ENCODE measurements at places on chromosomes 12 and 14.

DNA sequence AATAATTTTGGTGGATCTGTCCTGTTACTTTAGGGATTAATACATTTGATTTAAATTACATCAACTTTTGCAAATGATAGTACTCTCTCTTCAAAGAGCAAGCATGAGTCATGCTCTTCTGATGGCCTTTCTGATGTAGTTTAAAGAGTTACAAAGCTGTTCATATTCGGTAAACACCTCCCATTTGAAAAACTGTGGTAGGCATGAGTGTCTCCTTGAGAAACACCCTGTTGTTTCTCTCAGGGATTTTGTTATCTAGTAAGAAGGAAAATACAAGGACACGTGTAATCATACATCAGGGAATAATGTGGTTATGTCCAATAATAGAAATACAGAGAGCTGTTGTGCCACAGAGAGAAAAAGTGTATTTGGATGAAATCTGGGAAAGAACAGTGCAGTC is 53.3 kb upstream of the E2F7 start:
- DNase-seq = no peak

DNA sequence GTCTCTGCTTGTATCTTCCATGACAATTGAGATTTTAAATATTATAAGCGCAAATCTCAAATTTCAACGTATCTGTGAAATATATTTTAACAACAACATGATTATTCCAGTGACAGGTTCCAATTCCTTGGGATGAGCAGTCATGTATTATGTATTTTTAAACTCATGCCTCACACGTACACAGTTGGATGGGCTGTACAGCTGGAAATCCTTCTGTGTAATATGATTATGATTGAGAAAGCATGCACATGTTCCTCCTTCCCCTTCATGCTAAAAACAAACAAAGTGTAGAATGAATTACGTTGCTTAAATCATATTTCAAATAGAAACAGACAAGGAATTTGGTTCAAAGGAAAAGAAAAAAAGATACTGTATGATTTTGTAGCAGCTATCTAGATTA is 428.3 kb downstream of the TMTC2 start:
- peak; percentile 49 for DNase-seq

GRCh38 chr14:30362369-30363218 is 196.4 kb upstream of the G2E3 start:
- DNase-seq = peak; percentile 37

GRCh38 chr12:122503147-122503751 is 2.5 kb upstream of the ZCCHC8 start:
- no peak for DNase-seq

DNA sequence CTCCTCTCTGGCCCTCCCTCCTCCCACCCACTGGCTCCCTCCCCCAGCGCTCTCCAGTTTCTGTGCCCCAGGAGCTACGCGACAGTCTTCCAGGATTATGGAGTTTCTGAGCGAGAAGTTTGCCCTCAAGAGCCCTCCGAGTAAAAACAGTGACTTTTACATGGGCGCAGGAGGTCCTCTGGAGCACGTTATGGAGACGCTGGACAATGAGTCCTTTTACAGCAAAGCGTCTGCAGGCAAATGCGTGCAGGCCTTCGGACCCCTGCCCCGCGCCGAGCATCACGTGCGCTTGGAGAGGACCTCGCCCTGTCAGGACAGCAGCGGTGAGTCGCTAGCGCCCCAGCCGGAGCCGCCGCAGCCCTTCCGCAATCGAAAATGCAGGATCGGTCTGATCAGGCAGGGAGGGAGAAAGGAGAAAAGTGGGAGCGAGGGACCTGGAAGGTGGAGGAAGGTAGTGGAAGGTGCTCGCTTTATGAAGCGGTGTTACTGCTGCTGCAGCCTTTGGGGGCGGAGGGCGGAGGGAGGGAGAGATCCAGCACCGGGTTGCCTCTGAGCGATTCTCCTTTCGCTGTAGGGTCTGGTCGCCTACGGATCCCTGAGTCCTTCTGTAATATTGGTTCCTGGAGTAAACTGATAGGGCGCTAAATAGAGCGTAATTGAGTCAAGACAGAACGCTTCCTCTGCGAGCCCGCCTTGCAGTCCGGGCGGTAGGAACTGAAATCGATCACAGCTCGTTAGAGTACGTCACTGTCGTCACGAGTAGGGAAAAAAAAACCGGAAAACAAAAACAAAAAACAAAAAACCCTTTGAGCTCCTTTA is at the start of gene ALX1:
Gene ALX1 (plus strand): TSS at position 56 of the 819 bp plus-strand sequence. CDS start 42 bp downstream, at position 98.
- peak; percentile 89 for DNase-seq

- DNase-seq = peak; percentile 8
These were observed 7.8 kb downstream of the WNT1 start for GRCh38 chr12:48985901-48986300.

GRCh38 chr14:85934123-85934885 is 404.4 kb downstream of the FLRT2 start:
- DNase-seq = no peak

DNA sequence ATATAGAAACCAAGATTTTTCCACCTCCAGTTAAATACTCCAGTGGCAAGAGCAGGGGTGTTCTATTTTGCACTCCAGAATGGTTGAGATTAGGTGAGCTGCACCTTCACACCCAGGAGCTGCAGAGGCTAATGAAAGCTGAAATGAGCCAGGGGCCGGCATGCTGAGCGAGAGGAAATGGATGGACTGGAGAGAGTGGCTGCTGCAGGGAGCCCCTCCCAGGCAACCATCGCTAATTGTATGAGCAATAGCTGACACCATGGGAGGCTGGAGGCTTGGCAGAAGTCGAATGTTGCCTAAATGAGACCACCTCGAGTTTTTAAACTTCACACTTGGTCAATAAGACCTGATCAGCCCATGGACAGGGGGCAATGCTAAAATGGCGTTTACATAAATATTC is 301.8 kb upstream of the TMPO start:
- no peak for DNase-seq

DNA sequence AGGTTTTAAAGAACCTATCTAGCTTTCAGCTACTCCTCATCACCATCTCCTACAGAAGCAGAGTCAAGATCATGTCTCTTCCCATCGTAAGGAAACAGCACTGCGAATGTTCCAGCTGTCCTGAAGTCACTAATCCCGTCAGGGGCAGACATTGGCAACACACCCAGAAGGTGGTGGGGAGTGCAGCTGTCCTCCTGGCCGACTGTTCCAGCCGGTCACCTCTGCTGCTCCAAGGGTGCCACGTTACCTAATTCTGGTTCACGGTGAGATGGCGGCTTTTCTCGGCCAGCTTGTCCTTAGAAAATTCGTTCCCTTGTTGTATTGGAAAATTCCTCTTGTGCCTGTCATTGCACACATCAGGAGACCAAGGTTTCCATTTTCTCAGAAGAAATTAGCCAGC is 196.2 kb downstream of the ZFP36L1 start:
- DNase-seq = no peak

GRCh38 chr12:76508128-76508980 is 51.2 kb downstream of the OSBPL8 start:
- no peak for DNase-seq

GRCh38 chr14:75824318-75824717 is 157.5 kb downstream of the TGFB3 start:
- no peak for DNase-seq

DNA sequence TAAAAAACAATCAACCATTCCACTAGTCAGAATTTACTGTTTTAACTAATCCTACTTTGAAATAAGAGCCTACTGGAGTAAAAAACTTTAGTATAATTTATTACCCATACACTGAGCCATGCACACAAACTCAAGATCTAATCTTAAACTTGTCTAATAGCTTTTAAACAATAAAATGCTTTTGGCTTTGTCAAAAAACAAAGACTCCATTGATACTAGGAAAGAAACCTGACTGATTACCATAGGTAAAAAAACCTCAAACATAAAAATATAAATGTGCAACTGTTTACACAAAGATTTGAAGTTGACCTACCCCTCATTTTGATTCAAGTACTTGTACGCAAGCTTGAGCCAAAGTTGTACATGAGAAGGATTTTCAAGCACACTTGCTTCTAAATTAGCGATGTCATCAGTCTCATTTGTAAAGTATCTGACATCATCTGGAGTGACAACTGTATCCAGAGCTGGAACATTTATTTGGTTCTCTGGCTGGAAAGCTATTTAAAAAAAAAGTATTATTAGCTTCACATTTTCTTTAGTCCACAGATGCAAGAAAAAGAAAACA is 36.1 kb downstream of the ZFC3H1 start:
- DNase-seq = no peak

DNA sequence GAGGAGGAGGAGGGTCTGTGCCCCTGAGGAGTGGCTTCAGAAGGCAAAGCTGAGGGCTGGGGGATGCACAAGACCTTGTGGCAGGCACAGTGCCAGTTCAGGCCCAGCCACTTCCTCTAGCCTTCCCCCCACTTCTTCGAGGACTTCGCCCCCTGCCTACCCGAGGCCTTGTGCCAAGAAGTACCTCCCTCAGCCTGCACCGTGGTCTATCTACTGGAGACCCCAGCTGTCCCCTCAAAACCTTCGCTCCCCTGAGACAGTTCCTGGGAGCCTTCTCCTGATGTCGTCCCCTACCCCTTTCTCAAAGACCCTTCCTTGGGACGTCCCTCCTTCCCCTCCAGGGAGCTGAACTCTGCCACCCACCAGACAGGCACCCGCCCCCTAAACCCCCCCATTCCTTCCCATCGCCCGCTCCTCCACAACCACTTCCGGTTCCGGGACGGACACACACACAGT is 604 bp downstream of the ZNF384 start:
- no peak for DNase-seq

DNA sequence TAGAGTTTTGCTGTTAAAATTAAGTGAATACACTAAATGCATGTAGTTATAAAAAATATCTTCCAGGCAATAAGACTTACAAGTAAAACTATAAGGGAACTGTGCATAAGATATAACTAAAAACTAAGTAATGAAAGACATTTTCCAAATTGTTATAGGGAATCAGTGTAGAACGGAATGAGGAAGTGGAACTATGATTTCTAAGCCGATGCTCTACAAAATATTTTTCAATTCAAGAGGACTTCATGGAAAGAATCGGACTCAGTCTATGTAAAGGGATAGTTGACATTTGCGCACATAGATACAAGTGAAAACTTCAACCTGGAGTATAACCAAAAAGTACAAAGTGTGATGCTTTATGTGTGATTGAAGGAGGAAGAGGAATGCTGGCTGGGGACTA is 40.1 kb upstream of the KIF21A start:
- DNase-seq = no peak

DNA sequence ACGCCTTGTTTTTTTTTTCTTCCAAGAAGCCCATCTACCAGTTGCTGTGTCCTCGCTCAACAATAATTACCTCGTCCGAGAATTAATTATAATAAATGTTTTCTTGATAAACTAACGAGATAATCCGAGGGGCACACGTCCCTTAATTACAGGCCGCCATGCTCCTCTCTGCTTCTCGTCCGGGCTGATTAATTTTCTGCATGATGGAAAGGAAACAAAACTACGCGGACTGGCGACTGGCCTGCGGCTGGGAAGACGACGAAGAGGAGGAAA is 2.2 kb downstream of the OTX2 start:
- DNase-seq = peak; percentile 79

DNA sequence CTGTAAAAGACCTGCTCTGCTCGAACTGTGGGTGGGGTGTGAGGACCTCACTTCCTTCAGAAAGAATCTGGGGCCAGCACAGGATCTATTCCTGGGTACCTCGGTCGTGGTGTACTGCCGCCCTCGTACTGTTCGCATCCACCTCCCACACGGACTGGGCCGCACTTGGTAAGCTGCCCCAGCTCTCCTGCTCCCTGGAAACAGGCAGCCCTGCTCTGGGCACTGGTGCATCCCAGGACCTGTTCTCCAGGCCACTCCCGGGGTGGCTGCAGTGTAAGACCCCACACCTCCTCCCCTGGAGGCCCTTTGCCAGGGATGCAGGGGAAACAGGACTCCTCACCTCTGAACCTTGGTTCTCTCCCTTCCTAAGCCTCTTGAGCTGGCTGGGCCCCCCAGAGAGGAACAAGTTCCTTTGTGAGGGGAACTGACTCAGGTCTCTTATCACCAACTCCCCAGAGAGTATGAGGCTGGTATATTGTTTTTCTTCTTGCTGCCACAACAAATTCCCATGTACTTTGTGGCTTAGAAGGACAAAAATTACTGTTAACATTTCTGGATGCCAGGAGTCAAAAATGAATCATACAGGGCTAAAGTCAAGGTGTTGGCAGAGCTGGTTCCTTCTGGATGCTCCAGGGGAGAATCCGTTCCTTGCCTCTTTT is 276.5 kb downstream of the NUAK1 start:
- no peak for DNase-seq

Measured in eye (tissue), 1 donor.